Activated CD8-positive, alpha-beta memory T cell treated with anti-CD3 and anti-CD28 coated beads, Interleukin-2, amount 10 ng/mL, durations not matched to agents 7 days and 5 days (primary cell): ENCODE measurements at places on chromosomes 13 and 19. TPM values are rescaled to one million over a fixed set of nuclear protein-coding genes. Genes with fewer than 3 reads are reported as not detected.

- no peak within 1 kb of the TSS for H3K27ac ChIP-seq
- H3K27me3 ChIP-seq, result no peaks in the 10 kb centered on the region
- no peak for DNase-seq
- no peaks in the 10 kb centered on the region for H3K4me1 ChIP-seq
- no peak within 1 kb of the TSS for H3K4me3 ChIP-seq
These were observed at the start of gene NLRP5 for GRCh38 chr19:55986487-55986886. Gene NLRP5, plus strand, starts transcription at chr19:55986775.

Gene C19orf33
- total RNA-seq, result not detected

- H3K36me3 ChIP-seq, result no peaks in the 10 kb centered on the region
- no peak for DNase-seq
- no peaks in the 10 kb centered on the region for H3K4me1 ChIP-seq
- H3K27ac ChIP-seq, result no peak overlapping the region
- no peak overlapping the region for H3K4me3 ChIP-seq
- no peaks in the 10 kb centered on the region for H3K27me3 ChIP-seq
These were observed 977.0 kb upstream of the SLC10A2 start for GRCh38 chr13:104043184-104043583.

- H3K4me1 ChIP-seq, result peaks cover 18% of the 10 kb centered on the region
- H3K27ac ChIP-seq, result no peak overlapping the region
- DNase-seq, result peak; percentile 79
- H3K27me3 ChIP-seq, result no peaks in the 10 kb centered on the region
These were observed 5.0 kb upstream of the PTGER1 start for GRCh38 chr19:14479975-14480699.

- peaks cover 99% of the 10 kb centered on the region for H3K36me3 ChIP-seq
- no peak for DNase-seq
- H3K4me1 ChIP-seq, result no peaks in the 10 kb centered on the region
- H3K4me3 ChIP-seq, result no peak overlapping the region
- no peak overlapping the region for H3K27ac ChIP-seq
- H3K27me3 ChIP-seq, result no peaks in the 10 kb centered on the region
These were observed 14.6 kb downstream of the ZNF544 start for GRCh38 chr19:58243351-58243750.

Gene TLE6
- total RNA-seq, result 3.2 TPM

GRCh38 chr19:903266-903797 lies 9.7 kb downstream of the R3HDM4 start:
- DNase-seq, result no peak
- no peak overlapping the region for H3K27ac ChIP-seq
- peaks cover 20% of the 10 kb centered on the region for H3K4me1 ChIP-seq
- H3K36me3 ChIP-seq, result peaks cover 4% of the 10 kb centered on the region
- no peak overlapping the region for H3K4me3 ChIP-seq

DNA sequence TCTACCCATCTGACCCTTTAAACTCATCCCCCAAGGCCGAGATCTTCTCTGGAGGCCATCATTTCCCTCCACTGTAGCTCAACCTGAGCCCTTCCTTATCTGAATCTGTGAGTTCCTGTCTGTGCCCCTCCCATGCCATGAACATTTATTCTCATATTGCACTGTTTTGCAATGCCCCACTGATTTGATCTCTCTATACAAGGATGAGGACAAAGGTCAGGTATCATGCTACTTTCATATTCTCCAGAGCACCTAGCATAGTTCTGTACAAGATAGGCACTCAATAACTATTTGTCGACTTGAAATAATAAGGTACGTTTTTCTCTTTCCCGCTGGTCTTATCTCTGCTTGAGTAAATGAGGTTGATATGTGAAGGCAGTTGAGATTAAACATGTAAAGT lies 135.5 kb downstream of the KLF5 start:
- no peaks in the 10 kb centered on the region for H3K4me1 ChIP-seq
- H3K4me3 ChIP-seq, result no peak overlapping the region
- no peak for DNase-seq
- H3K27me3 ChIP-seq, result peaks cover 9% of the 10 kb centered on the region
- H3K27ac ChIP-seq, result no peak overlapping the region
- H3K36me3 ChIP-seq, result no peaks in the 10 kb centered on the region

- H3K27me3 ChIP-seq, result no peaks in the 10 kb centered on the region
- no peak overlapping the region for H3K4me3 ChIP-seq
- H3K4me1 ChIP-seq, result no peaks in the 10 kb centered on the region
- H3K27ac ChIP-seq, result no peak overlapping the region
- peaks cover 2% of the 10 kb centered on the region for H3K36me3 ChIP-seq
These were observed 33.5 kb downstream of the CLEC17A start for GRCh38 chr19:14616407-14616806.

DNA sequence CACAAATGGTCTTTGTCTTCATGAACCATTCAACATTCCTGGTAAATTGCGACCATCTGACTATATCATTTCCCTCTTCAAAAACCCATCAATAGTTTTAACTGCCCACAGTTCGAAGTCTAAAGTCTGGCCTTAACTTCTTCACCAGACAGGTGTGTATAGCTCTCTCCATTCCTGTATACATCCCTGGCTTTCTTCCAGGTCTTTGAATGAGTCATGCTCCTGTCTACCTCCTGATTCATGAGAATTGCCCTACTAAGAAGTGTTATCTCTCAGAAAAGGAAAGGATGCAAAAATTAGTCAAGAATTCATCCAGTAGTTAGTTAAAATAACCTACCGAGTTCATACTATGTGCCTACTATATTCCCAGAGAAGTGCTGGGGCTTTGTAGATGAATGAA lies 225.0 kb downstream of the TBC1D4 start:
- H3K27me3 ChIP-seq, result peaks cover 28% of the 10 kb centered on the region
- no peak overlapping the region for H3K27ac ChIP-seq
- no peak overlapping the region for H3K4me3 ChIP-seq
- H3K36me3 ChIP-seq, result no peaks in the 10 kb centered on the region

Gene ZNF296
- 9.5 TPM for total RNA-seq

Gene CD70
- total RNA-seq, result 184 TPM

DNA sequence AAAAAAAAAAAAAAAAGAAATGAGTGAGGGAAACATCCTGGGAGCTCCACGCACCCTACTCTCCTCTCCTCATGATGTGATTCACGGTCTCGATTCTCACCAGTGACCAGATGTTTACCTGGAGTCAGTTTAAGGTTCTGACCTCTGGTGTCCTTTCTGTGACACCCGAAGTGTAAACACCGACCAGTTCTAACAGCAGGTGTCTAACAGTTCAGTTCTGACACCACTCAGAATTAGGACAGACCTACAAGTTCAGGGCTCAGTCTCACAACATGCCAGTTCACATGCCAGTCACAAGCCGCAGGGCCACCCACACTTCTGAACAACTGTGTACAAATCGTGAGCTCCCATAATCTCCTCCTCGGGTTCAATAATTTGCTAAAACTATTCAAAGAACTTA lies 6.0 kb downstream of the ZNF564 start:
- H3K4me1 ChIP-seq, result peaks cover 28% of the 10 kb centered on the region
- no peaks in the 10 kb centered on the region for H3K27me3 ChIP-seq
- no peak for DNase-seq
- peaks cover 67% of the 10 kb centered on the region for H3K36me3 ChIP-seq
- no peak overlapping the region for H3K4me3 ChIP-seq

GRCh38 chr19:641702-642101 lies 2.0 kb downstream of the FGF22 start:
- no peak overlapping the region for H3K4me3 ChIP-seq
- H3K4me1 ChIP-seq, result peaks cover 5% of the 10 kb centered on the region
- no peak overlapping the region for H3K27ac ChIP-seq
- peaks cover 3% of the 10 kb centered on the region for H3K27me3 ChIP-seq
- DNase-seq, result no peak

GRCh38 chr19:40588110-40588854 lies 11.6 kb downstream of the SHKBP1 start:
- H3K4me3 ChIP-seq, result no peak overlapping the region
- no peak for DNase-seq
- H3K36me3 ChIP-seq, result peaks cover 30% of the 10 kb centered on the region
- no peak overlapping the region for H3K27ac ChIP-seq
- no peaks in the 10 kb centered on the region for H3K27me3 ChIP-seq
- H3K4me1 ChIP-seq, result peaks cover 11% of the 10 kb centered on the region

DNA sequence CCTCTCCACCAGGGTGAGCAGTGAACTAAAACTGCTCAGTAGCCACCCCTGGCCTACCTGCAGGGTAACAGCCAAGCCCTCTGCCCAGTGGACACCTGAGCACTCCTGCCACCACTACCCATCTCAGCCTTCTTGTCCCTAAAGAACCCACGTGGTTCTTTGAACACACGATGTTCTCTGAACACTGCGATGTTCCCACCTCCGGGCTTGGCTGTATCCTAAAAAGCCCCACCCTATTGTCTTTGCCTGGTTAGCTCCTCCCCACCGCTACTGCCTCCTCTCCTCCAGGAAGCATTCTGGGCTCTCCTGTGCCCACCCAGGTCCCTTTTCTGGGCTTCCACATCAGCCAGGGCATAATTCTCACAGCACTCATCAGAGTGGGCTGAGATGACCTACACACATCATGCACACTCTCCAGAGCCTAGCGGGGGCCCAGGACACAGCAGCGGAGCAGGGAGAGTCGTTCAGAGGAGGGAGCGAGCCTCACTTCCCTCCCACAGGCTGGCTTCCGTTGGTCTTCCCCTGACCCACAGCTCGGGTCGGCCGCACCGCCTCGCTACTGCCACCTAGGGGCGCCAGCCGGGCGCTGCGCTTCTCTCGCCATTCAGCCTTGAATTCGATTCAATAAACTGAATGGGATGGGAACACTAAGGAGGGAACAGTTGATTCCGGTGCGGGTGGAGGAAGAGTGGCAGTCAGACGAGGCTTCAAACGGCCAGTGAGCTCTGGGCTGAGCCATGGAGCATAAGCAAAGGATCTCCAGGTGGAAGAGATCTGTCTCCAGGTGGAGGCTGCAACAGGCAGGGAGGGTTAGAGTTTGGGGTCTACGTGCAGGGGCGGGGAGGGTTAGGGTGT lies 3.2 kb downstream of the ELAVL1 start:
- H3K36me3 ChIP-seq, result peaks cover 4% of the 10 kb centered on the region
- peak; percentile 85 for DNase-seq
- H3K4me1 ChIP-seq, result peaks cover 47% of the 10 kb centered on the region
- H3K27me3 ChIP-seq, result no peaks in the 10 kb centered on the region
- H3K4me3 ChIP-seq, result peak overlapping the region; percentile 77

- no peaks in the 10 kb centered on the region for H3K4me1 ChIP-seq
- DNase-seq, result no peak
- H3K27me3 ChIP-seq, result no peaks in the 10 kb centered on the region
- no peak overlapping the region for H3K4me3 ChIP-seq
These were observed 20.3 kb downstream of the LNX2 start for GRCh38 chr13:27599845-27600553.

Gene CD22
- not detected for total RNA-seq
